Memory B cell (primary cell): ENCODE measurements at places on chromosomes 3 and 15.
A peak's percentile ranks its signal among the peaks of the same experiment; 100 is the strongest.

DNA sequence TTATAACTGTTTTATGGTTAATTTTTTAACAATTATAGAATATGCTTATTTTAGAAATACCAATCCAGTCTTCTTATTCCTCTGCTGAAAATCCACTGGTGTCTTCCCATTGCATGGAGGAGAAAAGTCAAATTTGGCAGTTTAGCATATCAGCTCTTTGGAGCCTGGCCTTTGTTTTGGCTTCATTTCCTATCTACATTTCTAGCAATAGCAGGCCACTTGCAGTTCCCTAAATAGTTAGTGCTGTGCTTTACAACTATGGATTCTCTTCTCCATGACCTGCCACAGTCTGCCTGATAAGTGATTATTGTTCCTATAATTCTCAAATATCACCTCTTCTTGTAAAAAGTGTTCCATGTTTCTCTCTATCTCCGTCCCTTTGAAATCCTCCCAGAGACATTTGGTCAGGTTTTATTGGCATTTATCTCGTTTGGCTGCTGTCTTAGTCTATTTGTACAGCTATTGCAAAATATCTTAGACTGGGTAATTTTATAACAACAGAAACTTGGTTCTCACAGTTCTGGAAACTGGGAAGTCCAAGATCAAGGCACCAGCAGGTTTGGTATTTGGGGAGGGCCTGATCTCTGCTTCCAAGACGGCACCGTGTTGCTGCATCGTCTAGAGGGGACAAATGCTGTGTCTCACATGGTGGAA is 8.2 kb upstream of the SEC22A start:
- DNase-seq = no peak
- H3K27ac ChIP-seq = no peak overlapping the region
- peaks cover 2% of the 10 kb centered on the region for H3K36me3 ChIP-seq
- no peaks in the 10 kb centered on the region for H3K27me3 ChIP-seq

DNA sequence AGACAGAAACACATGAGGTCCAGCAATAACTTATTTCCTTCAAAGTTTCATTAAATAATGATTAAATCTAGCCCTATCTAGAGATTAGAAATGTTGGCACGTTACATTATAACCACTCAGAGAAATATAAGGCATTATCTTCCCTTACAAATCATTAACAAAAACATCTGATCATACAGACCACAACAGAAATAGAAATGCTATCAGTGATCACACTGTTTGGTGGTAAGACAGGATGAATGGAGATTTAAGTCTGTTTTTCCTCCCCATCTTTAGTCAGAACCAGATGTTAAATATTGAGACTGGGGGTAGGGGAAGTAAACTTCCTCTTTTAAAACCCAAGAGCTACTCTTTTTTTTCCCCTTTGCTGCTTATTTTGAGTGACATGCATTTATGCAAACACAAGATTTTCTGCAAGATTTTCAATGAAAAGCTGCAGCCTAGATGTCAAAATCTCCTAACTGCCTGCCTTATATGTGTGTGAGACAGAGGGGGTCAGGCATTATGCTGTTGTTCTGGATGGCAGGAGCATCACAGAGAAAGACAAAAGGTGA is 70.4 kb downstream of the CBLB start:
- peak overlapping the region; percentile 26 for H3K27ac ChIP-seq
- no peaks in the 10 kb centered on the region for H3K27me3 ChIP-seq
- peak overlapping the region; percentile 50 for H3K4me3 ChIP-seq
- no peaks in the 10 kb centered on the region for H3K36me3 ChIP-seq

GRCh38 chr3:35968043-35968622 is 328.8 kb downstream of the ARPP21 start:
- H3K27ac ChIP-seq = no peak overlapping the region
- no peak for DNase-seq
- H3K4me1 ChIP-seq = no peaks in the 10 kb centered on the region
- no peaks in the 10 kb centered on the region for H3K36me3 ChIP-seq
- no peak overlapping the region for H3K4me3 ChIP-seq

DNA sequence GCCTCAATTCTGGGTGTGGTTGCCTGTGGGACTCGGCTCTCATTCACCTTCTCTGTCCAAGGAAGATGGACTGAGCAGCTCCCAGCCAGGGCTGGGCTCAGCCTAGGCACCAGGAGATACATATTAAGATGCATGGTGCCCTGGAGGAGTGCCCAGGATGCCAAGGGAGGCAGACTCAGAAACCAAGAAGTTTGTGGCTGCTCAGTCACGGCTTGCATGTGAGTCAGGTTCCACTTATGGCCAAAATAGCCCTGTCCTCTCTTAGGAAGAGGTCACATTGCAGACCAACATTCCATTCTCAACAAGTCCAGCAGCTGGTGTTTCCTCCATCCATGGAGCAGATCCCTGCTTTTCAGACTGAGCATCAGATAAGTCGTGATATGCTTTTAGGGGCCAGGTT is 21.8 kb downstream of the CDCP1 start:
- H3K4me3 ChIP-seq = no peak overlapping the region
- H3K27ac ChIP-seq = no peak overlapping the region
- no peaks in the 10 kb centered on the region for H3K4me1 ChIP-seq
- H3K27me3 ChIP-seq = peaks cover 19% of the 10 kb centered on the region
- DNase-seq = no peak

- no peaks in the 10 kb centered on the region for H3K27me3 ChIP-seq
- H3K27ac ChIP-seq = no peak overlapping the region
- DNase-seq = no peak
- no peaks in the 10 kb centered on the region for H3K36me3 ChIP-seq
- no peak overlapping the region for H3K4me3 ChIP-seq
Measured at GRCh38 chr3:175695251-175695650, 836.1 kb downstream of the NAALADL2 start.

GRCh38 chr3:172634948-172635347 is 75.9 kb downstream of the NCEH1 start:
- H3K36me3 ChIP-seq = peaks cover 17% of the 10 kb centered on the region
- H3K27me3 ChIP-seq = no peaks in the 10 kb centered on the region
- no peak overlapping the region for H3K27ac ChIP-seq
- DNase-seq = no peak
- H3K4me1 ChIP-seq = no peaks in the 10 kb centered on the region

GRCh38 chr3:29176501-29176900 is 104.4 kb upstream of the RBMS3 start:
- DNase-seq = no peak
- H3K27ac ChIP-seq = no peak overlapping the region
- no peaks in the 10 kb centered on the region for H3K27me3 ChIP-seq
- no peak overlapping the region for H3K4me3 ChIP-seq
- H3K4me1 ChIP-seq = no peaks in the 10 kb centered on the region

DNA sequence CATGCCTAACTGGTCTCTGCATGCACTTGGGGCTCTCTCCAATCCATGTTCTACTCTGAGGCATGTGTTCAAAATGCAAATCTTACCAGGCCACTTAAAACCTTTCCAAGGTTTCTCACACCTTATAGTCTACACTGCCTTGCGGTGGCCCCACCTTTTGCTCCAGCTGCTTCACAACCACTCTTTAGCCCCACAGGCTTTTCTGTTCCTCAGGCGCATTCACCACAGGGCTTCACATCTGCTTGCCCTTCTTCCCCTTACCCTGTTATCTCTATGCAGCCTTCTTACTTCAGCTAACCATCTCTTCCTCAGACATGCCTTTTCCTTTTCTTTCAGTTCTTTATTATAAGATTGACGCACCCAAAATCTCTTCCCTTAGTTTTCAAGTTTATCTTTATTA is 37.8 kb downstream of the MINDY4B start:
- H3K27ac ChIP-seq = no peak overlapping the region
- DNase-seq = no peak
- peaks cover 12% of the 10 kb centered on the region for H3K27me3 ChIP-seq
- H3K36me3 ChIP-seq = no peaks in the 10 kb centered on the region
- H3K4me3 ChIP-seq = no peak overlapping the region
- peaks cover 3% of the 10 kb centered on the region for H3K4me1 ChIP-seq

DNA sequence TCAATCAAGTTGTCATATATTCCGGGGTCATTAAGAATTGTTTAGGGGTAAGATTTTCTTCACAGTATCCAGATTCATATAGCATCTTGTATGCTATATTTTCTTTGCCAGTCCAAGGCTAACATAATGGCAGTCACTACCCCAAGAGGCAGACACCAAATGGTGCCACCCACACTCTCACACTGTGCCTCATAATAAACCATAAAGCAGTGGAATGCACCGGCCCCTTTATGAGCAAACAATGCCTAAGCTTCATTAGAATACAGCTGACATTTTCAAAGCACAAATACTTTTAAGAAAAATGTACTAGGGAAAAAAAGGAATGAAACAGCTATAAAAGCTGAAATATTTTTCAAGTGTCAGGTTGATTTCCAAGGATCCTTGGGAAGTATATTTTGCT is 121.6 kb downstream of the TFDP2 start:
- DNase-seq = no peak
- peak overlapping the region; percentile 74 for H3K4me3 ChIP-seq
- H3K27ac ChIP-seq = peak overlapping the region; percentile 92

DNA sequence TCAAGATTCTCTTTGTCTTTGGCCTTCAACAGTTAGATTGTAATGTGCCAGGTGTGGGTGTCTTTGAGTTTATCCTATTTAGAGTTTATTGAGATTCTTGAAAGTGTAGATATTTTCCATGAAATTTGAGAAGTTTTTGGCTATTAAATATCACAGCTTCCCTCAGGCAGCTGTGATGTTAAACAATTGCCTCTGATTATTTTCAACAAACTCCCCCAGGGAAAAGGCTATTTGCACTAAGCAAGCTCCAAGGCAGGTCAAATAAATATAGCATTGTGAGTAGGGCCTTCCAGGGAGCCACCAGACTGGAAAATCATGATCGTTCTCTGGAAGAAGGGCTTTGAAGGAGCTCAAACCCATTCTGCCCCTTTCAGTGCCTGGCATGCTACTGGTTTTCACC is 107.0 kb downstream of the EEFSEC start:
- no peak for DNase-seq
- H3K4me3 ChIP-seq = no peak overlapping the region
- H3K4me1 ChIP-seq = peaks cover 2% of the 10 kb centered on the region
- H3K36me3 ChIP-seq = peaks cover 57% of the 10 kb centered on the region
- H3K27me3 ChIP-seq = no peaks in the 10 kb centered on the region

DNA sequence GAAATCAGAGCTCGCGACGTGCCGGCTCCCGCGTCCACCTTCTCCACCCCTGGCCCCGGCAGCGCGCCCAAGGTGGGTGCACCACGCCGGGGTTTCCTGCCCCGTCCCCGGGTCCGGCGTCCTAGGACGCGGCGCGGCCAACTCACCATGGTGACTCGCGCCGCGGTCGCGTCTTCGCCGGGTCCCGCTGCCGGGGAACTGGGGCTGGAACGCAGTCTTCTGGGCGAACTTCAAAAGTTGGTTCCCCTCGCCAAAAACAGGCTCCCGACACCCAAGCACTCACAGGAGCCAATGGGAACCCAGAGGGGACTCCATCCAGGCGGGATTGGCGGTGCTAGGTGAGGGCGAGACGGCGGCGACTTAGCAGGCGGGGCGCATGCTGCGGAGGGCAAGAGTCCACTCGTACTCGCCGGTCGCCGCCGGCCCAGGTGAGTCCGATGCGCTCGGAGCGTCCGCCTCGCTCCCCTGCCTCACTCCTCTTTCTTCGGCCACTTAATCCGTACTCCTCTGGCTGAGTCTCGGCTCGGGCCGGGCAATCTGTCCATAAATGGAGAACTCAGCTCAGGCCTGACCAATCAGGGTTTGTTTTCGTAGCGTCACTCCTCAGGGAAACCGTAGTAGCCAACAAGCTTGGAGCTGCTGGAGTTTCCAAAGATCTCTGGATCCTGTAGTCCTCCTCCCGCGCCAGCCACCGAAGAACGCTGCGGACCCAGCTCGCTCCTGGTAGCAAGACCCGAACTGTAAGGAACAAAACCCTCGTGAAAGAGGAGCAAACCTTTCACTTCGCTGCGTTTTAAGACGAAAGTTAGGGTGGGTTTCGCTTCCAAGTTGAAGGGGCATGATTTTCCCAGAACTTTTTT is at the start of gene MYO1E:
TSS of gene MYO1E (minus strand) at position 520 of the 860 bp plus-strand sequence. CDS start at position 149, 371 bp downstream.
- DNase-seq = no peak
- H3K4me1 ChIP-seq = peaks cover 44% of the 10 kb centered on the region
- H3K36me3 ChIP-seq = no peaks in the 10 kb centered on the region
- H3K27ac ChIP-seq = peak within 1 kb of the TSS; percentile 77
- H3K4me3 ChIP-seq = peak within 1 kb of the TSS; percentile 90
- no peaks in the 10 kb centered on the region for H3K27me3 ChIP-seq

- no peak overlapping the region for H3K4me3 ChIP-seq
- DNase-seq = no peak
- H3K27me3 ChIP-seq = peaks cover 3% of the 10 kb centered on the region
- no peaks in the 10 kb centered on the region for H3K36me3 ChIP-seq
- H3K27ac ChIP-seq = no peak overlapping the region
Measured at GRCh38 chr3:124333931-124334640, 342.2 kb upstream of the ROPN1 start.

GRCh38 chr15:71736286-71736947 is 73.9 kb upstream of the NR2E3 start:
- H3K4me3 ChIP-seq = no peak overlapping the region
- no peak for DNase-seq
- H3K4me1 ChIP-seq = no peaks in the 10 kb centered on the region
- H3K36me3 ChIP-seq = no peaks in the 10 kb centered on the region
- H3K27ac ChIP-seq = no peak overlapping the region

DNA sequence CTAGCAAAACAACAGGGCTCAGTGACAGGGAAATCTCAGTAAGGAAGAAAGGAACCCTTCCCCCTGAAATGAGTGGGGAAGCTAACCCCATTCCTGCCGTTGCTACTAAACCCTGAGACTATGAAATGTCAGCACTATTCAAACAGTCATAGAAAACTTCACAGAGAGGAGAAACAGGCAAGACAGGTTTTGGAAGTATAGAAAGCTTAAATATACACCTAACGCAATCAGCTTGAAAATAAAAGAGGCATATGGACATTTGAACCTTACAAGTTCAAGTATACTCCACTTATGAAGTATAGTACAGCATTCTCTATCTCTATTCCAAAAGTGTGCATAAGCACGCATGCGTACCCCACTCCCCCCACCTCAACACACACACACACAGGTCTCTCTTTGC is 17.6 kb upstream of the FRMD4B start:
- no peak overlapping the region for H3K4me3 ChIP-seq
- no peaks in the 10 kb centered on the region for H3K4me1 ChIP-seq
- DNase-seq = no peak
- peaks cover 1% of the 10 kb centered on the region for H3K27me3 ChIP-seq
- no peaks in the 10 kb centered on the region for H3K36me3 ChIP-seq

GRCh38 chr15:67105065-67105951 is 39.9 kb downstream of the SMAD3 start:
- H3K27me3 ChIP-seq = no peaks in the 10 kb centered on the region
- H3K27ac ChIP-seq = no peak overlapping the region
- no peak overlapping the region for H3K4me3 ChIP-seq
- no peak for DNase-seq

GRCh38 chr3:178342111-178342510 is 194.1 kb upstream of the KCNMB2 start:
- H3K36me3 ChIP-seq = no peaks in the 10 kb centered on the region
- no peak overlapping the region for H3K27ac ChIP-seq
- H3K4me1 ChIP-seq = no peaks in the 10 kb centered on the region
- no peak for DNase-seq

GRCh38 chr15:45377609-45378148 is 665 bp downstream of the GATM start:
- H3K4me1 ChIP-seq = peaks cover 25% of the 10 kb centered on the region
- H3K36me3 ChIP-seq = peaks cover 17% of the 10 kb centered on the region
- H3K27ac ChIP-seq = peak overlapping the region; percentile 93
- peak overlapping the region; percentile 93 for H3K4me3 ChIP-seq
- DNase-seq = no peak

GRCh38 chr3:154901278-154901677 is 178.8 kb upstream of the MME start:
- H3K27me3 ChIP-seq = no peaks in the 10 kb centered on the region
- DNase-seq = no peak
- H3K4me3 ChIP-seq = no peak overlapping the region
- H3K27ac ChIP-seq = no peak overlapping the region

- no peak overlapping the region for H3K27ac ChIP-seq
- no peaks in the 10 kb centered on the region for H3K36me3 ChIP-seq
- H3K4me1 ChIP-seq = no peaks in the 10 kb centered on the region
- no peak overlapping the region for H3K4me3 ChIP-seq
Measured at GRCh38 chr3:133161656-133162055, 123.5 kb downstream of the TMEM108 start.
